ENCODE measurements at places on chromosomes 1 and 21.

- DNase-seq: no peak
Measured at GRCh38 chr1:165895451-165895871, 68.0 kb downstream of the UCK2 start.

GRCh38 chr1:4174291-4175200 is 274.5 kb upstream of the C1orf174 start:
- no peak for DNase-seq

DNA sequence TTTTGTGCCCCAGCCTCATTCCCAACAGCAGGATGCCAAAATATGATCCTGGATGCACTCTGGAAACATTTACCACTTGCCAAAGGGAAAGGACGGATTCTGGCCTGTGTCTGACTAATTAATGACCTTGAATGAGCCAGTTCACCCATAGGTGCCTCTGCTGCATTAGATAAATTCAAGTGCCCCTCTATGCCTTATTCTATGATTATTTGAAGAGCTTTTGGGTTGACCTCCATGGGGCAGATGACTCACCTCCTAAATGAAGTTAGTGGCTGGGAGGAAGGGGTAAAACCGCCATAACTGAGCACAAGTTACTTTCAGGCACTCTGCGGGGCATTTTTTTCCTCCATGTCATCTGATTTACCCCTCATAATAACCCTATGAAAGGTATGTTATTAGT is 98.1 kb downstream of the CLIC6 start:
- no peak for DNase-seq

DNA sequence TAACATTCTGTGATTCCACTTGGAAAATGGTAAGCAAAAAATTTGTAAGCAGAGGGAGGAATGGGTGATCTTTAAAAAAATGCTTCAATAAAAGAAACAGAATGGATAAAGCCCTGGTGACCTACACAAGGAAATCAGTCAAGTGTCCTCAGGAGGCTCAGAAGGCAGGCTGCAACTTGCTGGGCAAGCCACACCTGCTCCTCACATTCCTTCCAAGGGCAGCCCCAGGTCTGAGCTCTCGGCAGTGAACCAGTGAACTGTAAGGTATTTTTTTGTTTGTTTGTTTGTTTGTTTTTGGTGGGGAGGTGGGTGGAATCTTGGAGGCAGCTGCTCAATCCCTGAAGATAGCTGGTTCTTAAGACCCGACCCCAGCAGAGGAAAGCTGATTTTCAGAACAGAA is 4.4 kb downstream of the TACSTD2 start:
- DNase-seq: no peak

DNA sequence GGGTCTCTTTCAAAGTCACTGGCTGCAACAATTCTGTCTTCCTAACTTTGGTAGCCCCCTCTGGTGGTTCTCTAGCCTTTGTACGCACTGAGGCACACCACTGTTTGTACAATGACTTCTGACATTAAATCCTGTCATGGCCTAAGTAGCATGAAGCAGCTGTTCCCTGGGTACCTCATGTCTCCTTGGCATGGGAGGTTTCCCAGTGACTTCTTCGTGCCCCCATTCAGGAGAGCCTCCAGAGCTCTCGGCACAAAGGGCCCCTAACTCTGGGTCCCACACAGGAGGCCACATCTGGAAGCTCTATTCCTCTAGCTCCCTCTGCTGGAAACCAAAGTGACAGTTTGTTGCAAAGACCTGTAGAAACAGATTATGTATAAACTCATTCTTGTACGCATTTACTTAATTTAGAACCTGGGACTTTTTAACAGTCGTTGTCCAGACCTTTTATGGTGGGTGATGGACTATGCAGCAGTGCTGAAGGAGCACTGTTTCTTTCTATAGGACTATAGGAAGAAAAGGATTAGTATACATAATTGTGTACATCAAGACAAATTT is 13.4 kb downstream of the SWT1 start:
- no peak for DNase-seq

GRCh38 chr1:233127157-233127556 is 168.4 kb downstream of the PCNX2 start:
- no peak for DNase-seq

DNA sequence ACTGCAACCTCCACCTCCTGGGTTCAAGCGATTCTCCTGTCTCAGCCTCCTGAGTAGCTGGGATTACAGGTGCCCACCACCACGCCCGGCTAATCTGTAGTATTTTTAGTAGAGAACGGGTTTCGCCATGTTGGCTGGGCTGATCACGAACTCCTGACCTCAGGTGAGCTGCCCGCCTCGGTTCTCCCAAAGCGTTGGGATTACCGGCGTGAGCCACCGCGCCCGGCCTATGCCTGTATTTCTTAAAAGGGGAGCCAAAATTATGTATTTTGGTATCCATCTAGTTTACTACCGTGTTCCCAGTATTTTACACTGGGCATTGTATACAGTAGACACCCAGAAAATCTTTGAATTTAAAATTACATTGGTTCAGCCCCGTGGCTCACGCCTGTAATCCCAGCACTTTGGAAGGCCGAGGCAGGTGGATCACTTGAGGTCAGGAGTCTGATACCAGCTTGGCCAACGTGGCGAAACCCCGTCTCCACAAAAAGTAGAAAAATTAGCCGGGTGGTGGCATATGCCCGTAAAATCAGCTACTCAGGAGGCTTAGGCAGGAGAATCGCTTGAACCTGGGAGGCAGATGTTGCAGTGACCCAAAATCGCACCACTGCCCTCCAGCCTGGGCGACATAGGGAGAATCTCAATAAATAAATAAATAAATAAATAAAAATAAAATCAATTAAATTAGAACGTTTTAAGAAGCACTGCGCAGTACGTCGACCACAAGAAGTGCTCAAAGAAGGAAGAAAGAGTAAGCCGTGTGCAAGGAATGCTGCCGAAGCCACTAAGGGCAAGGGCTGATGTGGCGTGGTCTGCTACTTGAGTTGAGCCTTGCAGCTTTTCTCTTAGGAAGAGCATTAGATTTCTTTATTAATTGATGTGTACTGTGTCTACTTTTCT is 1.5 kb upstream of the THRAP3 start:
- no peak for DNase-seq
